Hematopoietic multipotent progenitor cell treated with erythropoietin and hydrocortisone succinate and interleukin-3 and kit ligand, for 8 days (in vitro differentiated cells): ENCODE measurements at places on chromosomes 16 and 17.
A peak's percentile ranks its signal among the peaks of the same experiment; 100 is the strongest.

GRCh38 chr16:3514621-3515020 is 13.8 kb downstream of the CLUAP1 start:
- DNase-seq: peak; percentile 13

- DNase-seq: no peak
Measured at GRCh38 chr17:68662037-68662432, 60.9 kb upstream of the FAM20A start.

- DNase-seq: no peak
Measured at GRCh38 chr17:44766409-44767038, 7.7 kb downstream of the ADAM11 start.

DNA sequence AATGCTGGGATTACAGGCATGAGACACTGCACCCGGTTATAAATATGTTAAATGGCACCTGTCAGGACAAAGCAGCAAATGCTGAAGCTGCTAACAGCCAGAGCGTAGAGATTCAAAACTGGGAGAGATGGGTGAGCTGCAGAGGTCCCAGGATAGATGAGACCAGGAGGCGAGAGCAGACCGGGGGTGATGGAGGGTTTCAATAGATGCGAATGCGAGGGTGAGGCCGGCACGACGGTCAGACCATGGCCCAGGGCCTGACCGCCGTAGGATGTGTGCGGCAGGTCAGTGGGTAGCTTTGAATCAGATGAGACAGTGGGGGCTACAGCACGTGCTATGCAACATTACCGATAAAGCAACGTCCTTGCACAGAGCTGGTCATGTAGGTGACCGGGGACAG is 14.3 kb downstream of the CCDC40 start:
- DNase-seq: no peak

GRCh38 chr17:44941712-44942331 is 5.8 kb downstream of the KIF18B start:
- no peak for DNase-seq

- no peak for DNase-seq
Measured at GRCh38 chr17:29614349-29615047, 8.2 kb downstream of the CORO6 start.

- DNase-seq: no peak
Measured at GRCh38 chr16:84562174-84562815, 55.6 kb downstream of the COTL1 start.

- DNase-seq: peak; percentile 10
Measured at GRCh38 chr17:44293509-44294226, 14.7 kb upstream of the RUNDC3A start.

GRCh38 chr17:48588528-48588927 is 1.5 kb downstream of the HOXB3 start:
- no peak for DNase-seq

DNA sequence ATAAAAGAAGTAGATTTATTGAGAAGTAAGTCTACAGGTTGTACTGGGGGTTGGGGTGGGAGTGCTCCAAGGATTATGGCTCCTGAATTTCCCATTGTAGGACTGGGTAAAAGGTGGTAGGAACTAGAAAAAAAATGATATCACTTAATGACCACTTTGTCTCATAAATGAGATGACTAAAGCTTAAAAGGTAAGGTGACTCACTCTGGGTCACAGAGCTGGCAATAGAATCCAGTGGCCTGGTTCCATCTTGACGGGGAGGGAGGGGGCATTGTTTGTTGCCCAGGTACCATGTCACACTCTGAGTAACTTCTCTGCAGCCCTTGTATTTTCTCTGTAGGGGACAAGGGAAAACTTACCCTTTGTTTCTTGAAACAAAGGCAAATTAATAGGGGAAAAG is 126.1 kb downstream of the PITPNC1 start:
- no peak for DNase-seq

DNA sequence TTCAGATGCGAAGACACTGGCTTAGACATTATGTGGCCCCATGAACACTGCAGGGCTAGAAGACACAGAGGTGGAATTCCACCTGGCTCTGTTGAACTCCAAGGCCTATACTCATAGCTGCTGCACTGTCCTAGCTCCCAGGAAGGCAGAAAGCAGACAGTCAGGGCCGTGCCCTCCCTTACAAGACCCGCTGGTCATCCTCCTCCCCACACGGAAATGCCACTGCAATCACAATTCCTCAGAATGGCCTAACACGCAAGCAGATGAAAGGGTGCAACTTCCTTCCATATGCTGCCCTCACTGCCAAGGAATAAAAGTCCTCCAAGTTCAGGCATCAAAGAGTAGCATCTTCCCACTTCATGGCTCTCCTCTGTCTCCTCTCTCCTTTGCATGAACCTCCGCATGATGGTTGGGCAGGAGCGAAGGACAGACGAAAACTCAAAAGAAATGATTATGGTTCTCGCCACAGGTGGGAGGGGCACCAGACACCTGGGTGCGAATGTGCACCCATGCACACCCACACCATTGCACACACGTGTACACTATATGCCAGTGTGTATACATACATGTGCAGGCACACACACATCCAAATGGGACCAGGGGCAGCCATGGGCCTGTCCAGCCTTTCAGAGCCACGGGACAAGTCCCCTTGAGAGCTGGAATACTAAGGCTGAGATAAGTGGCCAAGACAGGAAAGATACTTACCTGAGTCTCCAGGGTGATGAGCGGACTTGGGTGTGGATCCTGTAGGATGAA is 113.3 kb downstream of the XYLT1 start:
- DNase-seq: no peak

DNA sequence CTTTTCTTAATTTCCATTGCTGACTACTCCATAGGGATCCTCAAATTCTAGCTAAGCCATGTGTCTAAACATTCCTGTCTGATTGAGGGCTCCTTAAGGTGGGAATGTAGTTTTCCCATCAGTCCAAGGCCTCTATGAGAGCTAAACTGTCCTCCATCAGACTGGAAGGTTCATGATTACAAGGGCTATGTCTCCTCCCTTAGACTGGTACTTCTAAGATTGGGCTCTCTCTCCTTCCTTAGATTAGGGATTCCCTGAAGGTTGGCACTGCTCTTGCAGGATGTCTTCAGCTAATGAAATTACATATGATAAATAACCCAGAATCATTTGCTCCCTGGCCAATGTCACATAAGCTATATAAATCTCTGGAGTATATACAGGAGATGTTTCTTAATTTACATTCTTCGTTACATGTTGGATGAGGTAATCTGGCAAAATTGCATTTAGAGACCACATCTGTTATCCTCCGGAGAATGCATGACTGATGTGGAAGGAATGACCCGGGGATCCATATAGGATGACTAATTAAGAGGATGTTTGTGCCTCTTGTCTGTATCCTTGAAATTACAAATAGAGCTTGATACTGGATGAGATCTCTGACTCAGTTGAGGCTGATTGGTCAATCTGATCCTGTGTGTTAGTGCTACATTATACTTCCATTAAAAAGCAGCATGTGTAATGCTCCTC is 14.2 kb downstream of the B4GALNT2 start:
- no peak for DNase-seq

- no peak for DNase-seq
Measured at GRCh38 chr16:28264656-28265055, 27.7 kb upstream of the SBK1 start.

- peak; percentile 10 for DNase-seq
Measured at GRCh38 chr16:69859105-69859989, 91.8 kb upstream of the CLEC18A start.

GRCh38 chr17:17545984-17546383 is 45.5 kb downstream of the PEMT start:
- DNase-seq: no peak

DNA sequence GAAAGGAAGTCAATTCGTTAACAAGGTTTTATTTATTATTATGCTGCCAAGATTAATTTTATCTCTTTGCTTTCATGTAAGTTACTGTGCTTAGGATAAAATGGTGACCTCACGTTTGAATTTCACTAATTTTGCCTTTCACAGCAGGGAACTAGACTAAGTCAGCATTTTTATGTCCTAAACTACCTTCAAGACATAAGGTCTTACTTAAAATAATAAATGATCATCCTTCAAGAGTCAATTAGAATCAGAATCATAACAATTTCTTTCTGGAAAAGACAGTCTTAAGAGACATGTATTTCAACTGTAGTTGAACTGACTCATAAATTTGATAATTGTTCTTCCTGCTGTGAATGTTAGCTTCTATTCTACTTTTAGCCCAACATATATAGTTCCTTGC is 893.8 kb downstream of the KCNJ2 start:
- DNase-seq: no peak

DNA sequence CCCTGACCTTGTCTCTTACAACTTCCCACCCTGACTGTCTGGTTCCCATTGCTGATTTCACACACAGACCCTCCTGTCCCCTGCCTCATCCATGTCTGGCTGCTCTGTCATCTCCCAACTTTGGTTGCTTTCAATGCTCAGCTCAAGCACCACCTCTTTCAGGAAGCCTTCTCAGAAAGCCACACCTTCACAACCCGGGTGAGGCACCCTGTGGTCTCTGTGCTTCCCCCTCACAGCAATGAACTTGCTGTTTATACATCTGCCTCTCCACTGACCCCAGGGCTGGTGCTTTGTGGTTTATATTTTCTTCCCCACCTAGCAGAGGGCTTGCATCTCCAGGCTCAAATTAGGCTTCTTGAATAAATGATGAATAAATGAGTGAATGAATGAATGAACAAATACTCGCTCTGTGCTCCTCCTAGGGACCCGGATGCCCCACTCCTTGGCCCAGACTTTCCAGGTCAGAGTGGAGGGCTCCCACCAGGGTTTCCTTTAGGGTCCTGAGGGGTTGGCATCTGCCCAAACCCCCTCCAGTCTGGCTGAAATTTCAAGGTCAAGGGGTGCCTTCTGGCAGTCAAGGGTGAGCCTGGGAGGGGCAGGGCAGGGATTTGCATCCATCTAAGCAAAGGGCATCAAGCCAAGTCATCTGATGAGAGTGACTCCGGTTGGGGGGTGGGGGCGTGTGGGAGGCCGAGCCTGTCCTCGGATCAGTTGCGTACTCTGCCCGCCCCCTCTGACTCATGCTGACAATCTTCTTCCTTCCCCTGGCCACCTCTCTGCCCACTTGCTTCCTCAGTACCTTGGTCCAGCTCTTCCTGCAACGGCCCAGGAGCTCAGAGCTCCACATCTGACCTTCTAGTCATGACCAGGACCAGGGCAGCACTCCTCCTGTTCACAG is at the start of gene ITGAX:
ITGAX (plus strand) TSS at position 783 of the 898 bp plus-strand sequence; CDS start at position 862, 79 bp downstream.
- DNase-seq: peak; percentile 34

GRCh38 chr16:71883168-71883848 is 674 bp downstream of the ZNF821 start:
- no peak for DNase-seq

- DNase-seq: no peak
Measured at GRCh38 chr16:79132701-79133100, 467.8 kb downstream of the MAF start.

DNA sequence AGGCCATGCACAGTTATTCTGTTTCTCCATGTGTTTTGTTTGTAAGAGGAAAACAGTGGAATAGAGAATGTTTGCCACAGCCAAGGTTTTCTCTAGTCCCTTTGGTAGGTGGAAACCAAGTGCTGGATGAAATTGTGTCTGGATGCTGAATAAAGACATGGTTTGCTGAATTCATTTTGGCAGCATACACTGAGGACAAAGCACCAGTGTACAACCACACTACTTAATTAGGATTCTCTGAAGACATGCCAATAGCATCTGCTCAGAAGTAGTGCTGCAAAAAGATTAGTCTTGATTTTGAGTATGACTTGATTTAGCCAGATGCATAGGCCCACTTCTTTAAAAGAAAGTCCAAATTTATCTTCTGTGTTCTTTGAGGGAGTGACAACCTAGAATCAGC is 230.5 kb upstream of the CACNG5 start:
- no peak for DNase-seq

GRCh38 chr17:17566896-17567513 is 24.5 kb downstream of the PEMT start:
- no peak for DNase-seq

- DNase-seq: no peak
Measured at GRCh38 chr17:7676533-7676932, 10.8 kb downstream of the TP53 start.

DNA sequence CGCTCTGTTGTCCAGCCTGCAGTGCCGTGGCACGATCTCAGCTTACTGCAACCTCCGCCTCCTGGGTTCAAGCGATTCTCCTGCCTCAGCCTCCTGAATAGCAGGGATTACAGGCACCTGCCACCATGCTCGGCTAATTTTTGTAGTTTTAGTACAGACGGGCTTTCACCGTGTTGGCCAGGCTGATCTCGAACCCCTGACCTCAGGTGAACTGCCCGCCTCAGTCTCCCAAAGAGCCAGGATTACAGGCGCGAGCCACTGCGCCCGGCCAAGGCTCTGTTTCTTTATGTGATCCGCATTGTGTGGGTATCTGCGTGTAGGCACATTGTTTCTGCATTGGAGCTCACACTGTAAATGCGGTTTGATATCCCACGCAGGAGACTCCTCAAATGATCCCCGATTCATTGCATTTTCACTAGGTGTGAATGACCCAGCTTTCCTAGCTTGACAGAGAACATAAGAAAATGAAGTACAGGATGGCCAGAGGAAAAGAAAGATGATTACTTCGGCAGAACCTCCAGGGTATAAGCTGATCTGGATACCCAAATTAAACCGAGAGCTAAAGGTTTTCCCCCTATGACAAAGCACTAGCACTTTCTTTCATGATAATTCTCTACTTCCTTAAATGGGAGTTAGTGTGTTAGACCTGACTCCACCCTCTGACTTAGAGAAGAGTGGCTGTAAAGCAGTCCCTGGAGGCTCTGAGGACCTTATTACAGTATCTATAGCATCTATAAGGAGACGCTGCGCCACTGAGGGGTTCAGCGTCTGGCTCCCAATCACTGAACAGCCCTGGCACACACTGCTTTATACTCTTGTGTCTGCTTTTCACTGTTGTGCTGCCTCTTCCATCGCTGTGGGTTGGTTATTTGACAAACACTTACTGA is 17.3 kb downstream of the COTL1 start:
- peak; percentile 61 for DNase-seq

DNA sequence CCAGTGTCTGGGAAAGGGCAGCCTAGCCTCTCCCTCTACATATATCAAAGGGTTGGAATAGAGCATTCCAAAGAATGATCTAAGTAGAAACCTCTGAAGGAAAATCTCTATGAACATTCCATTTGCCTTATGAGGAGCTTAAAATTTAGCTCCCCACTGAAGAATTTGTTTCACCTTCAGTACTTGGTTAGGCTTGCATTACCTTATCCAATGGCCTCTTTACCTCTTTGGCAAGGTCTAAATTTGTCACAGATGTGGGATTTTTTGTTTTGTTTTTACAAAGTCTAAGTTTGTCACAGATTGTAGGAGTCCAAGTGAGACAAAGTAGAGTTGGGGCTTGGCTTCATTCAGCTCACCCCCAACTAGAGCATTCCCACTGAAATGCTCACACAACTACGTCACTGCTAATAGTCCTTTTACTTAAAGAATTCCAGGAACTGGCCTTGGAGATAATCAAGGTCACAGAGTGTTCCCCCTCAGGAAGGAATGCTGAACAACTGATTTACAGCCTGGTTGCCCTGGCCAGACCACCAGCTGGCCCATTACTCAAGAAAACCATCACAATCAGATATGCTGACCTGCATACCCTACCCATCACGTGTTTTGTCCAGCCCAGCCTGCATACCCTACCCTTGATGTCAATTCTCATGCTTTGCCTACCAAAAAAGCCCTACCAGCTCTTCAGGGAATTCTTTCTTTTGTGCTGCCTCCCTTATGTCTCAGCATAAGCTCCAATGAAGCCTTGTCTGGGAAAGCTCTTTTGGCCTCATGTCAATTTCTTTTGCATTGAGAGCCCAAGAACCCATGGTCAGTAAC is 26.5 kb upstream of the PPM1D start:
- DNase-seq: no peak

GRCh38 chr17:79262624-79263023 is 188.0 kb downstream of the ENGASE start:
- no peak for DNase-seq
